ENCODE measurements at places on chromosomes 16 and 17.

DNA sequence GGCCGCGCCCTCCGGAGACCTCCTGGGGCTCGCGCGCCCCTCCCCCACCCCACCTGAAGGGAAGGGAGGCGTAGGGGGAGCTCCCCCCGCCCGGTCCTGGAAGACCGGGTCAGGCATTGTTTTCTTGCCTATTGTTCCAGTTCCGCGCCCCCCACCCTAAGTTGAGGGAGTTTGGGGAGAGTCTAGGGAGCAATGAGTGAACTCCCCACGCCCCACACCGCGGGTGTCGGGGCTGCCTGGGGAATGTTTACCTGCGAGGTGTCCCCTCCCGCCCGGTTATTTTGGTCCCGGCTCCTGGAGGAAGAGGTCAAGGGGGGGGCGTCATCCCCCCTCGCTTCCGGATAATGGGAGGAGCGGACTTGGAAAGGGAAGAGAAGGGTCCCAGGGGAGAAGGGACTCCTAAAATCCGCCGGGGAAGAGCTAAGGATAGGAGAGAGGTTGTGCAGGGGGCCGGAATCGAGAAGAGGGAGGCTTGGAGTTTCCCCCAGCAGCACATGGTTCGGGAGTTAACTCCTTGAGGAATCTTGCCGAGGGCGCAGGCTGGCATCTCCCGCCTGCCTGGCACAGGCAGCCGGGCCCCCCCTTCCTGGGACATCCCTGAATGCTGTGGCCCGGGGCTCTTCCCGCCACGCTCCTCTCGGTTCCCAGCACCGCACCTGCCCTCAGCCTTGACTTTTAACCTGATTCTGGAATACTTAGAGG, 881 bp downstream of the MLLT6 start:
- no peak for DNase-seq

- DNase-seq: no peak
These were observed at the start of gene MED13 for GRCh38 chr17:62064791-62065563. Gene MED13, minus strand, starts transcription at chr17:62065278. Its CDS starts 73 bp downstream, at chr17:62065205.

DNA sequence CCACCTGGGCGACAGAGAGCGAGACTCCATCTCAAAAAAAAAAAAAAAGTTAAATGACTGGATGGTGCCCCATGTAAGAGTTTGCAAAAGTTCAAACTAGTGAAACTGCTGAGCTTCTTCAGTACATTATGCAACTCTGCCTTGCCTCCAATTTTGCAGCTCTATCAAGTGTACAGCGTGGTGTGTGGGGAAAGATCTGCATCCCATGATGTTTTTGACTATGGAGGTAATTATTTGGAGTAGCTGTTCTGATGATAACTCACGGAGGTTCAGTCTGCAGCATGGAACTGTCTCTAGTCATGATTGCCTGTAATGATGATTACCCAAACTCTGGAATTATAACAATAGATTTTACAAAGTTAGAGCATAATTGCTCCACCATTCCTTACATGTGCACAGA, 149.6 kb downstream of the PITPNC1 start:
- no peak for DNase-seq

- DNase-seq: no peak
These were observed 1.1 kb downstream of the TSEN54 start for GRCh38 chr17:75517297-75517865.

DNA sequence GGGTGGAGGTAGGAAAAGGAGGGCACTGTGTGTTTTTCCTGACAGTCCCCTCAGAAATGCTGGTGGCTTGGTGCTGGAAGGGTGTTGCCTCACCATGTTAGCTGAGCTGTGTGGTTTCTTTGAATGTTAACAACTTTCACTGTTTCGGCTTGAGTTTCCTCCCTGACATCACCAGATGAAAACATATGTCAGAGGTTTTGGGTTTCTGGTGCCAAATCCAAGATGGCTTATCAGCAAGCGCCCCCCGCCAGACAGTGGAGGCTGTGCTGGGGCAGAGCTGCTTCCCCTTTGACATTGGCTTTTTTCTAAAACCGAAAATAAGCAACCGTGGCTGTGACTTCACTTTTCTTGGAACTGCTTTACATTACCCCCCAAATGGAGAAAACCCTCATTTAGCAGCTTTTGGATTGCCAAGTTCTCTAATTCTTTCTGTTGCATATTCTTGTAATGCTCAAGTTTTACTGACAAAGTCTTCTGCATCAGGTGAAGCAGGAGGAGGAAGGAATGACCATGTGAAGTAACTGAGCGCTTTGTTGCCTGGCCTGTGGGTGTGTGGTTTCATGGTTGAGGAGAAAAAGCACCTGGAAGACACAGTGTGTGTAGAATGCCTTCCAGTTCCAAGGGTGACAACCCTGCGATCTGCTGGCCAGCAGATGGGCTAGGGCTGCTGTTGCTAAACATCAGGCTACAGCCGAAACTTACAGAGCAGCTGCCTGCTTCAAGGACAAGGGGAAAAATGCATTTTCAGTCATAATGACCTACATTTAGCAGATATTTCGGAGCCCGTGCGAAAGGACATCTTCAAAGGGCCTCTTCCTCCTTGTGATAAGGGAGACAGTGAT, 9.7 kb downstream of the RMI2 start:
- DNase-seq: no peak

Measured in urinary bladder (tissue), 4 donors.